ENCODE measurements at places on chromosomes 6 and 20.

DNA sequence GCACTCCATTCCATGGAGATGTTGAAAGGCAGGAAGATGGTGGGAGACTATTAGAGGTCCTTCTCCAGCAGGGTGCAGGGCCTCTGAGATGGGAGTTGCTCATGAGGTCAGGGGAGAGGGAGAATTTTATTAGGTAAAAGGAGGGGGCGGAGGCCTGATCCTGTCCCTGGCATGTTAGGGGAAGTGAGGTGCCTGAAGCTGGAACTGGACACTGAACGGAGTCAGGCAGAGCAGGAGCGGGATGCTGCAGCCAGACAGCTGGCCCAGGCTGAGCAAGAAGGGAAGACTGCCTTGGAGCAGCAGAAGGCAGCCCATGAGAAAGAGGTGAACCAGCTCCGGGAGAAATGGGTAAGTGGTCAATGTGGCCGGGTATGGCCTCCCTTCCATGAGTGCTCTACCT, 24.4 kb downstream of the CEP250 start:
- DNase-seq, result no peak

DNA sequence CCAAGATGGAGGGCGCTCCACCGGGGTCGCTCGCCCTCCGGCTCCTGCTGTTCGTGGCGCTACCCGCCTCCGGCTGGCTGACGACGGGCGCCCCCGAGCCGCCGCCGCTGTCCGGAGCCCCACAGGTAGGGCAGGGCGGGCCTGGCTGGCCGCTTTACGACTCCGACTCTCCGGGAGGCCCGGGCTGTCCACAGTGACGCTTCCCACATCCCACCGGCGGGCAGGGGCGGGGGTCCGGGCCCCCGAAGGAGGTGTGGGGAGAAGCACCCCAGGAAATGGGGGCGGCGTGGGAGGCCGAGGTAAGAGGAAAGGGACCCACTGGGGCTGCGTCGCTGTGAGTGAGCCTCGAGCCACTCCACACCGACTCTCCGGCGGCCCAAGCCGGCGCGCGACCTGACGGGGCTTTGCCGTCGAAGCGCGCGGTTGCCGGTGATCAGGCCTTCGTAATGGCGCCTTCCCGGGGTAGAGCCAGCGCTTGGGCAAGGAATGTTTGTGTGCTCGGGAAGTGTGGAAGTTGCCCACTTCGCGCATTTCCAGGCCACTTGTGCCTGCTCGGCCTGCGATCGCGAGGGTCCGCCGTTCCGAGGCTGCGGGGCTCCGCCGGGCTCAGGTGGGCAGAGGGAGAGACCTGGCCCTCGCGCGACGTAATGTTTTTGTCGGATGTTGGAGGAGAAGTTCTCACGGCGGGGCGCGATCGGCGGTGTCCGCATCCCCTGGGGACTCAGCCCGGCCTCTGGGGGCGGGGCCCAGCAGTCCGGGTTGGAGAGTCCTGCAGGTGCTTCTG, 427 bp downstream of the GINM1 start:
- DNase-seq, result no peak

GRCh38 chr6:151147118-151147832, 92.5 kb upstream of the AKAP12 start:
- DNase-seq, result no peak

GRCh38 chr20:9838035-9838377, 870 bp downstream of the PAK5 start:
- no peak for DNase-seq

DNA sequence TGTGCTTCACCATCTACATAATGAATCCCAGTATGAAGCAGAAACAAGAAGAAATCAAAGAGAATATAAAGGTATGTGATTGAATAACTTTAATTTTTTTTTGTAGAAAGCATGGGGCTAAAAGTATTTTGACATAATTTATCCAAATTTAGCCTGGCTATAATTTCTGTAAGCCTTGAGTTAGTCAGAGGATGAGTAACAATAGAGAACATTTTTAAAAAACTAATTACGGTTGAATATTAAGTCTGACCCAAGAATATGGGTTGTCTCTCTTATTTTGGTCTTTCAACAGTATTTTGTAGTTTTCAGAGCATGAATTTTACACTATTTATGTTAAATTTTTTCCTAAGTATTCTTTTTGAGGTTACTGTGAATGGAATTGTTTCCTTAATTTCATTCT, 2.5 kb downstream of the GMNN start:
- DNase-seq, result no peak

GRCh38 chr6:113744861-113745260, 112.3 kb upstream of the MARCKS start:
- DNase-seq, result no peak

DNA sequence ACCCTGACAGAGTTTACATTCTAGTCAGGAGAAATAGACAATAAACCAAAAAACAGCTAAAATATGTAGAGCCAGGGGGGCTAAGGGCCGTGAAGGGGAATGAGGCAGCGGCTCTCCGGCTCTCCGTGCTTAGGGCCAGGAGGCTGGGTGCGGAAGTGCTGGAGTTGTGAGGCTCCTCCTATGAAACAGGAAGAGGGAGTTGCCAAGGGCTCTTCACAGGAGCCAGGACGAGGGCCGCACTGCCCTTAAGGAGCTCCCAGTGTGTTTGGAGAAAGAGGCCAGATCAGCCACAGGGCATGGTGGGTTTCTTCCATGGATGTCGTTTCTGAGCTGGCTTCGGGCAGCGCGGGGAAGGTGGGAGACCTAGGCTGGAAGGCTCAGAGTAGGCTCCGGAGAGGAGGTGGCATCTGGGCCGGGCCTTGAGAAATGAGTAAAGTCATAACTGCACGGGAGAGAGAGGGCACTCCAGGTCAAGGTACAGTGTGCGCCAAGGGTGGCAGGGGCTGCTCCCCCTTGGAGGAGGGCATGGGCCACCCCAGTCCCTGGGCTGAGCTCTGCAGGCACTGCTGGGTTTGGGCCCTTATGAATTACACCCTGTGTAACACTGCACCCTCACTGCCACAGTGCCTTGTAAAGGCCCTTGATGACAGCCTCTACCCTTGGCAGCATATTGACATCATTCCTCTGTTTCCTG, 20.8 kb upstream of the MLN start:
- DNase-seq, result no peak

GRCh38 chr6:7475081-7475480, 66.4 kb upstream of the DSP start:
- no peak for DNase-seq

- no peak for DNase-seq
These were observed 56.7 kb downstream of the TRIM38 start for GRCh38 chr6:26019261-26019830.

GRCh38 chr6:158815379-158815724, 3.8 kb downstream of the EZR start:
- DNase-seq, result no peak

Measured in stimulated activated CD8-positive, alpha-beta memory T cell treated with anti-CD3 and anti-CD28 coated beads, Interleukin-4, amount 100 ng/mL, for 1 hour (primary cell).